ENCODE measurements at places on chromosomes 7 and 10. TPM values are rescaled to one million over a fixed set of nuclear protein-coding genes. Genes with fewer than 3 reads are reported as not detected.

Gene SORCS3
- 1.4 TPM for total RNA-seq

Gene CRCP
- 60.5 TPM for total RNA-seq

Gene ETV1
- total RNA-seq = 61.9 TPM

GRCh38 chr7:133475655-133476054 lies 222.8 kb downstream of the EXOC4 start:
- no peak for DNase-seq

DNA sequence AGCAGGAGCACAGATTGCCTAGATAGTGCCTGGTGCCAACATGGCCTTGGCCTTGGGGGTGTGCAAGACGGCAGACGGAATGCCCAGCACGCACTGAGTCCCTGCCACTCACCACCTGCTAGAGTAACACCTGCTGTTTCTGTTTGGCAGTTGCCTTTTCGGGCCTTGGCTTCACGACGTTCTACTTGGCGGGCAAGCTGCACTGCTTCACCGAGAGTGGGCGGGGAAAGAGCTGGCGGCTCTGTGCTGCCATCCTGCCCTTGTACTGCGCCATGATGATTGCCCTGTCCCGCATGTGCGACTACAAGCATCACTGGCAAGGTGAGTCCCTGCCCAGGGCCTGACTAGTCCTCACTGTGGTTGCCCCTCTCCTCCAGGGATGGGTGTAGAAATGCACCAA lies 118.0 kb downstream of the PLPP4 start:
- no peak for DNase-seq

Data from GM23338 (cell line).